ENCODE measurements at places on chromosomes 11 and 22. TPM values are rescaled to one million over a fixed set of nuclear protein-coding genes. Genes with fewer than 3 reads are reported as not detected.

GRCh38 chr11:113862435-113862834 is 12.9 kb downstream of the USP28 start:
- no peak for ATAC-seq

- ATAC-seq: no peak
Observed at GRCh38 chr11:95055283-95055897, 6.2 kb downstream of the KDM4F start.

The ELFN2 gene
- total RNA-seq: 0.77 TPM

The TTC28 gene
- 51.4 TPM for total RNA-seq

GRCh38 chr11:9052316-9052715 is 39.1 kb downstream of the SCUBE2 start:
- no peak for ATAC-seq

GRCh38 chr11:36131721-36132397 is 157.4 kb downstream of the COMMD9 start:
- peak; percentile 95 for ATAC-seq

The PHLDA2 gene
- total RNA-seq: 0.52 TPM

DNA sequence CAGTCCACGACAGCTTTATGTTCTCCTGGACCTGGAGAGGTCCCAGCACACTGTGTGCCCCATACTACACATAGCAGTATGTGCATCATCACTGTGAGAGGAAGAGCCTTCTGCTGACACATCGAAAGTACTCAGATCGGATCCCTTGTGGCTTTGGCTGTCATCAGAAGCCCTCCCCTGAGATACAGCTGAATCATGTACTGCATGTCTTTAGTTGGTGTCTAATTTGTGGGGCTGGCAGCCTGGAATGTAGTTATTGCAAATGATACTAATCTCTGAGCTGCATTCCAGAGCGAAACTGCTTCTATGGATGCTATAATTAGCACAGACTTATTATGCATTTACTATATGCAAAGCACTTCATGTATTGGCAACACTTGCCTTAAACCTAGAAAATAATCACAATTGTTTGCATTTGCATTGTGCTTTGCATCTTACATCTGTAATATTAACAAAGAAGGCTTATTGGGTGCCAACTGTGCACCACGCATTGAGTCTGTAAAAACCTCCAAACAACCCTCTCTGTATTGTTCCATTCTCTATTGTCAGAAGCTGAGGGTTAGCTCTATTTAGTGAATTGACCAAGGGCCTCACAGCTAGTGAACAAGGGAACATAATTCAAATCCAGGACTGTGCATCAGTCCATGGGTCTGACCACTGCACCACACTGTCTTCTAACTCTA is 89.2 kb upstream of the CRTAM start:
- ATAC-seq: peak; percentile 87

- no peak for ATAC-seq
Observed at GRCh38 chr11:78787696-78788095, 213.0 kb upstream of the NARS2 start.

The MARK2 gene
- total RNA-seq: 12.0 TPM

DNA sequence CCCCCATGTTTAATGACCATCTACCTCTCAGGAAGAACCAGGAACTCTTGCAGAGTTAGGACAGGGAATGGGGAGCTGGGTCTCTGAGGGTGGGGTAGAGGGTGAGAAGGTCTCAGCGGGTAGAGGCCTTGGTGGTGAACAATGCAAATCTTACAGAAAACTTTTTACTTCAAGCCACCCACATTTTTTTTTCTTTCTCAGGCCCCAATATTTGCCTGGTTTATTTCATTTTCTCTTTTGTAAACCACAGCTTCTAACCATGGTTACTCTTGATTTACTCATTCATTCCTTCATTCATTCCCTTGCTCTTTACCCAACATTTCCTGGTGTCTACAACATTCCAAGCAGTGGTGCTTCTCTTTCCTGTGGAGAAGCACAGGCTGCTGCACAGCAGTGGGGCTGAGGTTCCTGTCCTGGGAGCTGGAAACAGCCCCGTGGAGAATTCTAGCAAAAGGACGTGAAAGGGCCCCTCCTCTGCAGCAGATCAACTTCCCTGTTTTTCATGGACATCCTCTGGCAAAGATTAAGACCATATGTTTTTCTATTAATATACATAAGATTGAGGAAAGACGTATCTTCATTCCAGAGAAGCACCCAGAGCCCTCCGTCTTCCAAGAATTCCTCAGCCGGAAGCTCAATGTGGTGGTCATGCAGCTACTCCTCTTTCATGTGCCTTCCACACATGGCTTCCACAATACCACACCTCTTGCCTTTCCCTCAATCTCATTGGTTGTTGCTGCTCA is 224.4 kb upstream of the SESN3 start:
- peak; percentile 25 for ATAC-seq

DNA sequence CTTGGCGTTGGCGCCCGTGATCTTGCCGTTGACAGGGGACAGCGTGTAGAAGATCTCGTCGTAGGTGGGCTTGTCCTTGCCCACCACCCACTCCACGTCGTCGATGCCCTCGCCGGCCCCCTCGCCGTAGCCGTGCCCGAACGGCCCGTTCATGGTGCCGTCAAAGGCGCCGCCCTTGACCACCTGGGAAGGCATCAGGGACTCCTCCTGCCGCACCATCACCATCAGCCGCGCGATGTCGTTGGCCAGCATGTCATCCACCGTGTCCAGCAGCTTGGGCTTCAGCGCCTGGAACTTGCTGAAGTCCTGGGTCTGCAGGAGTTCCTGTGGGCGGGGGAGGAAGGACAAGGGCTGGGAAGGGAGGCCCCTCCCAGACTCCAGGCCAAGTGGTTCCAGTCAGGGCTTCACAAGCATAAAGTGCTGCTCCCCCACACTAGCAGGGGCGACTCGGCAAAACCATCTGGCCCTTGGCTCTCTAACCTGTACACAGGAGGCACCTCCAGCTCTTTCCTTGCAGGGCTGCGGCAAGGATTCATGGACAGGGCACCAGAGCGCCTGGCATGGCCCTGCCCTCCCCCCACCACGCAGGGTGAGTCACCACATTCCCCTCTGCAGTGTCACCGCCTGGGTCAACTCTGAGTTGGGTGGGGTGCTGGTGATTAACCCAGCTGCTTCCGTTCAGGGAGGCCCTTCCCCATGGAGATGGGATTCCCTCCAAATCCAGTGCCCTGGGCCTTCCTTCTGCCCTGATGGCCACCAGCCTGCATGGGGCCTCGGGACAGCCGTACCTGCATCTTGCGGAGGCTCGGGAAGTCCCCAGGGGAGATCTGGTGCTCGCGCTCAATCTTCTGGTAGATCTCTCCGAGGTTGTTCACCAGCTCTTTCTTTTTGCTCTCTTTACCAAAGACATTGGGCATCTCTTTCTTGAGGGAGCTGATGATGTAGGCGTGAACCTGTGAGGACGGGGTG is 10.4 kb upstream of the CDC42BPG start:
- peak; percentile 65 for ATAC-seq

The PGA5 gene
- 1.0 TPM for total RNA-seq

The RASL10A gene
- total RNA-seq: 1.4 TPM

DNA sequence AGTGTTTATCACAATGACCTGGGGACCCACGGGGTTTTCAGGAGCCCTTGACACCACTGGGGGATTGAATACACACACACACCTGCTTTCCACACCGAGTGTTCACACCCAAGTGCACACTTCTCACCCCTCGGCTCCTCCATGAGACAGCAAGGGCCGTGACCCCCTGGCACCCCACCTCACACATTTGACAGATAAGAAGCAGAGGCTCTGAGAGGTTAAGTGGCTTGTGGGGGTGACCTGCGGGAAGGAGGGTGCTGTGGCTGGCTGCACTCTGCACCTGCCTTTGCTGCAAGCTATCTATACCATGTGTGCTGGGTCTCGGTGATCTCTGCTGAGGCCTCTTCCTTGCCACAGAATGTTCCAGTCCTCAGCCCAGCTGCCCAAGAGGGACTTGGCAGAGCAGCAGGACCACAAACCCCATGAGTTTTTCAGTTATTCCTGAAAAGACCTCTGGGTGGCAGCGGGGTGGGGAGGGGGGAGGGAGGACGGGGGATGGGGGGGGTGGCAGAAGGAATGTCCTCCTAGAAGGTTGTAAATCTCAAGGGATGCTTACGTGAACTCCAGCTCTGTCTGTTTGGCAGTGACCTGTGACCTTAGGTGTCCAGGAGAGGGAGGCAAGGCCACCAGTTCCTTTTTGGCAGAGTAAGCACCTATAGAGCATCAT is 47.9 kb upstream of the RFPL3 start:
- no peak for ATAC-seq

DNA sequence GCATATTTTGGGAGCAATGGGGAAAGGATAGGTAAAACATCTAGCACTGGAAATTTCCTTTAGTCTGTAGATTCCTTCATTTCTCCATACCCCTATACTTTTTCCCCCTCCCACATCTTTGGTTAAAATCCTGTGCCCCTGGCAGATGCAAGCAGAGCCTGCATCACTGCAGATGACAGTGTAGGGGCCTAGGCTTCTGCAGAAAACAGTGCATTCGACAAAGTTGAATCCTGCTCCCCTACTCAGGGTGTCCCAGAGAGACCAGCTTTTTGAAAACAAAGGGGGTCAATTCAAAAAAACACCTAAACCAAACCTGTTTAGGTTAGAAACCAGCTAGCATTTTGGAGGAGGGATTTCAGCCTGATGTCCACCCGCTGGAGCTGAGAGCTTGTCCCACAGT is 43.8 kb upstream of the BLID start:
- ATAC-seq: peak; percentile 61

Data from motor neuron (in vitro differentiated cells).